CD8-positive, alpha-beta T cell (primary cell): ENCODE measurements at places on chromosomes 4 and X. TPM values are rescaled to one million over a fixed set of nuclear protein-coding genes. Genes with fewer than 3 reads are reported as not detected.

- DNase-seq: no peak
Observed at GRCh38 chrX:121504153-121504552, 456.7 kb downstream of the GLUD2 start.

The EMCN gene
- total RNA-seq: not detected

The CFI gene
- total RNA-seq: not detected

DNA sequence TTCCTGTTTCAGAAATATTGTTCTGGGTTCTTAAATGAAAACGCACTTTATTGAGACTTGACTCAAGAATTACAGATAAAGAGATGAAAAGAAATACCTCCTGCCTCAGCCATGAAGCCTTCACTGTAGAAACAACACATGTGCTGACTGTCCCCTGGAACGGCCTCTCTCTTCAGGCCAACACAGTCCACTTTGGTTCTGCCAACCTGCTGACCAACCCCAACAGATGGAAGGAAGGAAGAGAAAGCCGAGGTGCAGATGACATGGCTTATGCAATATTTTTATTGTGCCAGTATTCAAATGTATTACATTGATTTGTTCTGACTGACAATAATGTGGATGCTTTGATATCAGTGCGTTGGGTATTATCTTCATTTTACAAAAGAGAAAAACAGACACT lies 171.0 kb downstream of the CPEB2 start:
- DNase-seq: no peak

The SYNPO2 gene
- total RNA-seq: 0.25 TPM

The DLG3 gene
- 11.0 TPM for total RNA-seq

The RASSF6 gene
- total RNA-seq: not detected

The GPM6B gene
- not detected for total RNA-seq
